ENCODE measurements at places on chromosomes 2 and 18. TPM values are rescaled to one million over a fixed set of nuclear protein-coding genes. Genes with fewer than 3 reads are reported as not detected.

GRCh38 chr2:54176577-54176976 lies 61.2 kb downstream of the ACYP2 start:
- DNase-seq: peak; percentile 81

DNA sequence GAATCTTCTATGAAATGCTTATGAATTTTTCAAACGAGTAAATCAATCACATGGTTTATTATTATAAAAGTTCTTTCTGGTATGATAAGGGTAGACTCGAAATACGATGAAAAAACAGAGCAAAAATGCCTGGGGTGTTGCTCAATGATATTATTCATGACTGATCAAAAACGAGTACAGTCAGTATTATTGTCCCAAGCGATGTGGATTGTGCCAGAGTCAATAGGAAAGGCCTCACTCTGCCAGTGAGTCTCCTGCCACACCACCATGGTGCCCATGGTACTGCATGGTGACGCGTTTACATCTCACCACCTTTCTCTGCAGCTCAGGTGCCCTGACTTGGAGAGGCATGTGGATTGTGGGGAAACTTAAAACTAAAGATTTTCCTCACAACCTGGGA lies 58.5 kb downstream of the KCTD1 start:
- DNase-seq: no peak

DNA sequence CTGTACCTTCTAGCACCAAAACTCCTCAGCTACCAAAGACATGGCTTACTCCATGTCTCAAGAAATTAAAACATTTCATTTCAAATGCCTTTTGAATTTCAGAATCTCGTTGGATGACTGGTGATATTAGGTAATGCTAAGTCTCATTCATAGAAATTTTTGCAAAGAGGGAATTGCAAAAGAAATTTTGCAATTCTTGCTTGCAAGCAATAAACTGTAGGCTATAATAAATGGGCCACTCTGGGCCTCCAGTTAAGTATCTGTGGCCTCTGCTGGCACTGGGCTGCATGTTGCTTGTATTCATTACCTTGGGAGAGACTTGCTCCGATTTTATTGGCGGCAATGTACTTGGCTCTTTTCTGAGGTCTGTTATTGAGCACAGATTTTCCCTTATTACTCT lies 2.8 kb upstream of the LCLAT1 start:
- no peak for DNase-seq

DNA sequence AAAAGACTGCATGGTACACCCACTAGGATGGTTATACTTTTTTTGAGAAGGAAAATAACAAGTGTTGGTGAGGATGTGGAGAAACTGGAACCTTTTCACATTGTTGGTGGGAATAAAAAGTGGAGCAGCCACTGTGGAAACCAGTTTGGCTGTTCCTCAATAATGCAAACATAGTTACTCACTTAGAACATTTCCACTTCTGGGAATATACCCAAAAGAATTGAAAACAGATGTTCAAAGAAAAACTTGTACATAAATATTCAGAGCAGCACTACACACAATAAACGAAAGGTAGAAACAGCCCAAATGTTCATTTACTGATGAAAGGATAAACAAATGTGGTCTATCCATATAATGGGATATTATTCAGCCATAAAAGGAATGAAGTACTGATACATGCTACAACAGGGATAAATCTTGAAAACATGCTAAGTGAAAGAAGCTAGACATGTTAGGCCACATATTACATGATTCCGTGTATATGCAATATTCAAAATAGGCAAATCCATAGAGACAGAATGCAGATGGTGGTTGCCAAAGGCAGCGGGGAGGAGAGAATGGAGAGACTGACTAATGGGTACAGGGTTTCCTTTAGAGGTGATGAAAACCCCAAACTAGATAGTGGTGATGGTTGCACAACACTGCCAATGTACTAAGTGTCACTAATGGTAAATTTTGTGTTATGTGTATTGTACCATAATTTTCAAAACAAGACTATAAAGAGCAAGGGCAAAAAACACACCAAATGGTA lies 20.9 kb upstream of the LMAN1 start:
- DNase-seq: no peak

GRCh38 chr2:2542316-2542715 lies 211.2 kb upstream of the MYT1L start:
- DNase-seq: no peak

CPLX4 gene
- total RNA-seq: not detected

GRCh38 chr2:205636549-205637319 lies 45.6 kb upstream of the NRP2 start:
- no peak for DNase-seq

GRCh38 chr18:32324181-32324580 lies 134.3 kb downstream of the MEP1B start:
- DNase-seq: no peak

IL1R1 gene
- 112 TPM for total RNA-seq

- no peak for DNase-seq
These were observed 599.2 kb downstream of the NR4A2 start for GRCh38 chr2:155733091-155733853.

B3GNT7 gene
- total RNA-seq: 6.5 TPM

DNA sequence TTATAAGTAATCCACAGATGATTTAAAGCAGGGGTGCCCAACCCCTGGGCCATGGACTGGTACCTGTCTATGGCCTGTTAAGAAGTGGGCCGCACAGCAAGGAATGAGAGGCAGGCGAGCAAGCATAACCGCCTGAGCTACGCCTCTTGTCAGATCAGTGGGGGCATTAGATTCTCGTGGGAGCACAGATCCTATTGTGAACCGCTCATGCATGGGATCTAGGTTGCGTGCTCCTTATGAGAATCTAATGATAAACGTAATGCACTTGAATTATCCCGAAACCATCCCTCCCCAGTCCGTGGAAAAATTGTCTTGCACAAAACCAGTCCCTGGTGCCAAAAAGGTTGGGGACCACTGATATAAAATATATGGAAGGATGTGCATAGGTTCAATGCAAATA lies 153.7 kb downstream of the CSRNP3 start:
- DNase-seq: no peak

DNA sequence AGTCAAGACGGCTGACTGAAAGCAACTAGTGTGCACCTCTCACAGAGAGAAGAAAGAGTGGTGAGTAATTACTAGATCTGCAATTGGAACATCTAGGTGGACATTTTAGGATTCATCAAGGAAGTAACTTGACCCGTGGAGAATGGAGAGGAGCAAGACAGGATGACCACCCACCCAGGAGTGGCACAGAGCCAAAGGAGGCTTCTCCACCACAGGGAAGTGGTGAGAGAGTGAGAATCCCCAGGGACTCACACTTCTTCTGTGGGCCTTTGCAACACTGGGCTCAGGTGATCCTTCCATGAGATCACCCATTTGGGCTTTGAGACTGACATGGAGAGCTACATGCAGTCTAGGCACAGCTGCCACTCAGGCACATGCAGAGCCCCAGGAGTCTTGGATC lies 132.8 kb upstream of the GALNT5 start:
- no peak for DNase-seq

DNA sequence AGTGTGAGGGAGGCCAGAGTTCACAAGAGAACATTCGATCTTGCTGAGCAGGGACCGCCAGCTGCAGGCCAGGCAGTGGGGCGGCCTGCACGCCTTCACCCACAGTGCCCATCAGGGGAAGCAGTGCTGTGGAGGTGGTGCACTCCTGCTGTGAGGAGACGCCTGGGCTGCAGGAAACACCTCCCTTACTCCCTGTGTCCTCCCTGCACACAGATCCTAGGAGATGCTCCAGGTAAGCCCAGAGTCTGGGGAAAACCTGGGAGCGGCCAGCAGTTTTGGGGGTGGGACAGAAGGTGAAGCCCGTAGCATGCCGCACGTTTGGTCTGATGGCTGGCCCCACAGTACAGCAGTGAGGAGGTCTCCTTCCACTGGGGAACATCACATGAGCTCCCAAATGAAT lies 180.8 kb upstream of the RAB6C start:
- DNase-seq: no peak

HTR2B gene
- 16.8 TPM for total RNA-seq

LYPD1 gene
- total RNA-seq: 0.45 TPM

DNA sequence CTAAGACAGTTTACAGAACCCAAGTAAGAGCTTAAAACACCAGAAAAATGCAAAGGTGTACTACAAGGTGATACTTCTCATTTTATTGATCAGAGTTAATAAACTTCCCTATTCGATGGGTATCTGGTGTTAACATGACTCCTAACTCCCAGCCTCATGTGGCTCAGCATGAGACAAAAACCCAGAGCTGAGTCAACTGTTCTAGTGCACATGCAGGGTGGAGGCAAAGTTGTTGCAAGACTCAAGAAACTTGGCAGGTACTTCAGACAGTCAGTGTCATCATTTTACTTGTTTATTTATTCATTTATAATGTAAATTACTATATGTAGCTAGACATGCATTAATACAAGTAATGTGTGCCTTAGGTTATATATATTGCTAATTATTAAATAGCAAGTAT lies 216.6 kb upstream of the DSEL start:
- DNase-seq: no peak

ERBB4 gene
- total RNA-seq: 17.4 TPM

GRCh38 chr2:61882850-61883249 lies 5.6 kb downstream of the CCT4 start:
- no peak for DNase-seq

- DNase-seq: peak; percentile 43
These were observed 106.9 kb downstream of the LIPG start for GRCh38 chr18:49668574-49669275.

PMAIP1 gene
- 1.6 TPM for total RNA-seq

DNA sequence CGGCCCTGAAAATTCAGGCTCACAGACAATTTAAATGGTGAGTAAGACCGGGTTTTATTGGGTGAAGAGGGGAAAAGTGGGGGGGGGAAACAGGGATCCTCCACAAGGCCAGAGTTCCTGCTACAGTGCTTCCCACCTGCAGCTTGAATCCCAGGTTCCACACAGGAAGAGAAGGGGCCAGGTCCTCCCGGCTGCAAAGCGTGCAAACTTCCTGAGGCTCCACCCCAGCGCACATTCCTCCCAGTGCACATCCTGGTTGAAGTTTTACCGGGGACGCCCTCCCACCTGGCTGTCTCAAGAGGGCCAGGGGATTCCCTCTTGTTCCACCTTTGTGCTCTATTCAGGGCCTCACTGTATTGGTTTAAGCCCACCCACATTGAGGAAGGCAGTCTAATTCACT lies 347.7 kb upstream of the REG3G start:
- DNase-seq: no peak

GLB1L gene
- 13.0 TPM for total RNA-seq

DNA sequence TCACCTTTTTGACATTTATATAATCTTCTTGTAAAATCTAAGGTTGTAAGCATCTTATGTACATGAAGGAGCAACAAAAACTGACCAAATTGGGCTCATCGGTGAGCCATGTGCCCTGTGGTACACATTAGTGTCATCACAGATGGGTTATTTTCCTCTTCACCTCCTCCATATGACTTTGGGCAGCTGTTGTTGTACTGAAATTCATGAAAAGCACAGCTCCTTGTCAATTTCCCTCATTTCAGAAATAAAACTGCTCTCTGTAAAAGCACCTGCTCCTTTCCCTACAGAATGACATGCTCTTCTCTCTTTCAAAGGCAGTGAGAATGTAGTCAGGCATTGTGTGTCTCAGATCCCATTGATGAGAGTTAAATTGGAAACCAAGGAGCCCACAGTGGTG lies 42.0 kb downstream of the DTNA start:
- no peak for DNase-seq

CNTNAP5 gene
- not detected for total RNA-seq

PCGF1 gene
- total RNA-seq: 17.7 TPM

GRCh38 chr18:76416911-76417310 lies 78.1 kb downstream of the ZNF516 start:
- DNase-seq: peak; percentile 44

DNA sequence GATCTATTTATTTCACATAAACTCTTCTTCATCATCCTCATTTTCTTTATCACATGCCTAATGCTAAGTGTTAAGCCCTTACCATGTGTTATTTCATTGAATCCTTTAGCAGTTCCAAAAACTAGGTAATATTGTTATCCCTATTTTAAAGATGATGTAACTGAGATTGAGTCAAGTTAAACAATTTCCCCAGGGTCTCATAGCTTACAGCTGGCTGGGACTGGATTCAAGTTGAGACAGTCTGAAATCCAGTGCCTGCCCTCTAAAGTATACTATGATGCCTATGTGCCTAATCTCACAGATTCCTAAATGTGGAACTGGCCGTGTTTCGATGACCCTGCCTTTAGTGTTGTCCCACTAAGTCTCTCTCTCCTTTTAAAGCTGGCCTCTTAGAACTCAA lies 108.5 kb downstream of the MAP2 start:
- DNase-seq: no peak

AKAIN1 gene
- total RNA-seq: not detected

GRCh38 chr2:205484215-205484614 lies 198.1 kb upstream of the NRP2 start:
- DNase-seq: no peak

GRCh38 chr2:241095594-241096290 lies 6.3 kb downstream of the MTERF4 start:
- no peak for DNase-seq

MXD1 gene
- 11.3 TPM for total RNA-seq

GRCh38 chr2:74392449-74392743 lies 12.3 kb upstream of the DCTN1 start:
- DNase-seq: no peak

- no peak for DNase-seq
These were observed 27.2 kb downstream of the XPO1 start for GRCh38 chr2:61510674-61511671.
